A549 treated with GW870086 at 1 μM for 4 hours (cell line): ENCODE measurements at places on chromosomes 3 and 15. TPM values are rescaled to one million over a fixed set of nuclear protein-coding genes. Genes with fewer than 3 reads are reported as not detected.

The ADGRG7 gene
- total RNA-seq = not detected in 5 replicates

The ATP8B4 gene
- total RNA-seq = 0.57 to 1.4 TPM (median 0.63 TPM) in 5 replicates

The EHHADH gene
- 2.2 to 3.8 TPM (median 3.0 TPM) in 5 replicates for total RNA-seq

The SEMA5B gene
- 0.09 to 0.39 TPM (median 0.26 TPM) in 5 replicates for total RNA-seq

The IQCB1 gene
- 9.6 to 12.4 TPM (median 11.2 TPM) in 5 replicates for total RNA-seq

The GOLGA8T gene
- 0.86 to 2.2 TPM (median 1.9 TPM) in 5 replicates for total RNA-seq

The FBXW12 gene
- total RNA-seq = not detected in 5 replicates

The PDE12 gene
- 14.4 to 16.8 TPM (median 16.3 TPM) in 5 replicates for total RNA-seq

The FBN1 gene
- total RNA-seq = 6.5 to 8.0 TPM (median 7.2 TPM) in 5 replicates

The PLA2G4D gene
- total RNA-seq = 0.03 TPM in 1 of 5 replicates, not detected in the others

The PAK6 gene
- total RNA-seq = 0.57 to 0.71 TPM (median 0.65 TPM) in 5 replicates

The HIGD2B gene
- total RNA-seq = not detected in 5 replicates

The ESYT3 gene
- total RNA-seq = 0.54 to 0.94 TPM (median 0.70 TPM) in 5 replicates

The UBA3 gene
- total RNA-seq = 21.4 to 28.3 TPM (median 25.2 TPM) in 5 replicates

The PARP15 gene
- not detected in 5 replicates for total RNA-seq

The CIB2 gene
- 22.9 to 30.2 TPM (median 28.6 TPM) in 5 replicates for total RNA-seq

The TEX55 gene
- total RNA-seq = not detected in 5 replicates

The GHSR gene
- total RNA-seq = not detected in 5 replicates

The GRIP2 gene
- 1.0 to 2.0 TPM (median 1.6 TPM) in 5 replicates for total RNA-seq

The TRIM71 gene
- total RNA-seq = 0.03 TPM in 1 of 5 replicates, not detected in the others

The TPRG1 gene
- 0.23 to 0.37 TPM (median 0.29 TPM) in 5 replicates for total RNA-seq

The MYRIP gene
- 0.03 TPM in 1 of 5 replicates, not detected in the others for total RNA-seq

The ETV5 gene
- total RNA-seq = 21.3 to 29.5 TPM (median 26.8 TPM) in 5 replicates

The PP2D1 gene
- total RNA-seq = not detected in 5 replicates

The TRPM1 gene
- not detected in 5 replicates for total RNA-seq

The SETMAR gene
- 7.7 to 8.8 TPM (median 8.4 TPM) in 5 replicates for total RNA-seq

The TIMP4 gene
- total RNA-seq = 11.1 to 14.2 TPM (median 12.9 TPM) in 5 replicates

The CGNL1 gene
- 0.58 to 0.78 TPM (median 0.69 TPM) in 5 replicates for total RNA-seq

The SPTBN5 gene
- total RNA-seq = 0.10 to 0.36 TPM (median 0.16 TPM) in 5 replicates

The EFHB gene
- total RNA-seq = 0.94 to 1.5 TPM (median 1.3 TPM) in 5 replicates

The GP5 gene
- total RNA-seq = 0.03 TPM in 1 of 5 replicates, not detected in the others

The CHRNA7 gene
- total RNA-seq = 3.8 to 5.2 TPM (median 4.5 TPM) in 5 replicates

The CNBP gene
- 351 to 381 TPM (median 366 TPM) in 5 replicates for total RNA-seq

The DLL4 gene
- total RNA-seq = 1.1 to 2.0 TPM (median 1.2 TPM) in 5 replicates

The BNC1 gene
- 0.78 to 1.2 TPM (median 0.98 TPM) in 5 replicates for total RNA-seq

The ZDHHC23 gene
- total RNA-seq = 3.2 to 3.5 TPM (median 3.5 TPM) in 5 replicates

The TMEM266 gene
- total RNA-seq = 0.11 to 0.24 TPM (median 0.18 TPM) in 4 of 5 replicates, not detected in the other

The USF3 gene
- 2.2 to 2.8 TPM (median 2.5 TPM) in 5 replicates for total RNA-seq

The CDHR4 gene
- total RNA-seq = 0.21 to 0.52 TPM (median 0.32 TPM) in 4 of 5 replicates, not detected in the other

The STX19 gene
- total RNA-seq = not detected in 5 replicates

The DISP2 gene
- 0.58 to 2.5 TPM (median 1.6 TPM) in 5 replicates for total RNA-seq

The CCK gene
- 0.98 to 2.0 TPM (median 1.4 TPM) in 5 replicates for total RNA-seq

The INAFM2 gene
- total RNA-seq = 4.8 to 6.6 TPM (median 6.3 TPM) in 5 replicates

The RBPMS2 gene
- total RNA-seq = 6.1 to 8.9 TPM (median 7.1 TPM) in 5 replicates

The P2RY12 gene
- not detected in 5 replicates for total RNA-seq

The MAP3K13 gene
- 11.8 to 14.2 TPM (median 13.1 TPM) in 5 replicates for total RNA-seq

The EDEM1 gene
- 16.7 to 21.3 TPM (median 20.3 TPM) in 5 replicates for total RNA-seq

The ATP13A4 gene
- total RNA-seq = not detected in 5 replicates

The CHST13 gene
- total RNA-seq = 0.41 to 1.5 TPM (median 0.88 TPM) in 5 replicates

The C3orf22 gene
- total RNA-seq = not detected in 5 replicates

The RETNLB gene
- not detected in 5 replicates for total RNA-seq
